ENCODE measurements at places on chromosomes 16 and 17. TPM values are rescaled to one million over a fixed set of nuclear protein-coding genes. Genes with fewer than 3 reads are reported as not detected.
A peak's percentile ranks its signal among the peaks of the same experiment; 100 is the strongest.

GRCh38 chr17:927611-928461, 51.7 kb downstream of the NXN start:
- DNase-seq = peak; percentile 98

GRCh38 chr17:36544044-36544306, 744 bp upstream of the GGNBP2 start:
- DNase-seq = peak; percentile 60

DNA sequence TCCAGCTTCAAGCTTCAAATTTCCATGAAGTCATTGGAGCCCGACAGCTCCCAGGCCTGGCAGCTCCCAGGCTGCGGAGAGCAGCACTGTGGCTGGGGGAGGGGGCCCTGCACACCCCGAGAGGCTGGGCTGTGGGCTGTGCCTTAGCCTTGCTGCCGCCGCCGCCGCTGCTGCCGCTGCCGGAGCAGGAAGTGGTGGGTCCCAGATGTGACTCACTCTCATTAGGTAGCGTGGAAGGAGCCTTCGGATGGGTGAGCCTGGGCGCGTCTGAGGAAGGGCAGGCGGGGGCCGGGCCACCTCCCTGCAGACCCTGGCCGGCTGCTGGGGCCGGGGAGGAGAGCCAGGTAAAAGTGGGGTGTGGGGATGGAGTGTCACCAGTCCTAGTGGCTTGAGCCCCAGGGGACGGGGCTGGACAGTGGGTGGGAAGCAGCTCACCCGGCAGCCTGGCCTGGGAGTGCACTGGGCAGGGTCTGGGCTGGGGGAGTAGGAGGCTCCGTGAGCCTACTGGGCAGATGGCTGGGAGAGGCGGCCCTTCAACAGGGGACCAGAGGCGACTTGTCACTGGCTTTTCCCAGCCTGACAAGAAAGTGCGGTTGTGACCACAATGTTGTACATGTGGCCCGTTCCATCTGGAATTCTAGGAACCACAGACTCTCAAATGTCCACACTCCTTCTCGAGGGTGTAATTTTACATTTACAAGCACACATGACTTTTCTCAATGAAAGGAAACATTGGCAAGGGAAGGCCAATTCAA, at the start of gene ADCY7:
TSS of gene ADCY7 (plus strand) at position 215 of the 755 bp plus-strand sequence. CDS start 21,629 bp downstream, outside the sequence.
- peak; percentile 71 for DNase-seq

DNA sequence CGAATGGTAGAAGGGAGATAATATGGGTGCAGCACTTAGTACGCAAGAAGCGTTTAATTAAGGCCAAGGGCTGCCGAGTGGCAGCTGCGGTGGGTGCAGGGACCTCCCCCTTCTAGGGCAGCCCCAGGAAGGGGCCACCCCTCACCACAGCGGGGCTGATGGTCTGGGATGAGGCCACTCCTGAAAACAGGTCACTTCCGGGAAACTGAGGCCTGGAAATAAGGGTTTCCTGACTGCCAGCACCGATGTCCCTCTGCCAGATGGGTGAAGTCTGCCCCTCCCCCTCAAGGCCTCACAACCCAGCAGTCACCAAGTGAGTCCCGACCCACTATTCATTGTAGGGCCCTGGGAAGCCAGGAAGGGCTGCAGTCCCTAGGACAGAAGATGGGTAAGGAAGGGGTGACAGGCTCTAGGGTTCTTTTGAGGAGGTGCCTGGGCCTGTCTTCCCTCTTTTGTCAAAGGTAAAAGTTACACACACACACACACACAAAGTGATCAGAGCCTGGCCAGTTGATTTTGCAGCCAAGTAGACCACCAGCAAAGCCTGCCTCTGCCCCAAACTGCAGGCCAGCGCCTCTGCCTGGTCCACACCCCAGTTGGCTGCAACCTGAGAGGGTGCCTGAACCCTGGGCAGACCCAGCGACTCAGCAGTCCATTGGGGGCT, 12.5 kb downstream of the SREBF1 start:
- DNase-seq = no peak

DNA sequence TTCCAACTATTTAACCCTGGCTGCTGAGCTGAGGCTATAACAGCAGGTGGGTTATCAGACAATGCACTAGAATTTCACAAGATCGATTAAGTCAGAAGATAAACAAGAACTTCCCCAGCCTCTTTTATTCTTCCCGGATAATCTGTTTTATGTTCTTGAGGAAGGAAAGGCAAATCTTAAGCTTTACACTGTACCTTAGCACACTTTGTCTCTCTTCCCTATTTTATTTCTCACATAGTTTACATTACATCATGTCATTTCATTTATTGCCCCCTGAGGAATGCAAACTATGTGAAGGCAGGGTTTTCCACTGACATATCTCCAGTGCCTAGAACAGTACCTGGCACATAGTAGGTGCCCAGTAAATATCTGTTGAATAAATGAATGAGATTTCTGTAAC, 139.6 kb downstream of the SKAP1 start:
- no peak for DNase-seq

DNA sequence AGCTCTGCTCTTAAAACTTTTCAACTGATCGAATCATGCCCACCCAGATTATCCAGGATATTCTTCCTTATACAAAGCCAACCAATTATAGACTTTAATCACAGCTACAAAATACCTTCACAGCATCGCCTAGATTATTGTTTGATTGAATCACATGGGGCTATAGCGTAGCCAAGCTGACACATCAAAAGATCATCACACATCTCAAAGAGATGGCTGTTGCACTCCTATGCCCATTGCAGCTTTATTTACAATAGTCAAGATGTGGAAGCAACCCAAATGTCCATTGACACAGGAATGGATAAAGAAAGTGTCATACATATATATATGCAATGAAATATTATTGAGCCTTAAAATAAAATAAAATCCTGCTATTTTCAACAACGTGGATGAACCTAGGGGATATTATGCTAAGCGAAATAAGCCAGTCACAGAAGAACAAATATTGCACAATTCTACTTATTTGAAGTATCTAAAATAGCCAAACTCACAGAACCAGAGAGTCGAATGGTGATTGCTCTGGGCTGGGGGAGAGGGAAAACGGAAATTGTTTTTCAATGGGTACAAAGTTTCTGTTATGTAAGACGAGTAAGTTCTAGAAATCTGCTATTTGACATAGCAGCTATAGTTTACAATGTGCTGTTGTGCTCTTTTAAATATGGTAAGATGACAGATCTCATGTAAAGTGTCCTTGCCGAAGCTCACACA, 60.9 kb upstream of the ERCC4 start:
- DNase-seq = no peak

DNA sequence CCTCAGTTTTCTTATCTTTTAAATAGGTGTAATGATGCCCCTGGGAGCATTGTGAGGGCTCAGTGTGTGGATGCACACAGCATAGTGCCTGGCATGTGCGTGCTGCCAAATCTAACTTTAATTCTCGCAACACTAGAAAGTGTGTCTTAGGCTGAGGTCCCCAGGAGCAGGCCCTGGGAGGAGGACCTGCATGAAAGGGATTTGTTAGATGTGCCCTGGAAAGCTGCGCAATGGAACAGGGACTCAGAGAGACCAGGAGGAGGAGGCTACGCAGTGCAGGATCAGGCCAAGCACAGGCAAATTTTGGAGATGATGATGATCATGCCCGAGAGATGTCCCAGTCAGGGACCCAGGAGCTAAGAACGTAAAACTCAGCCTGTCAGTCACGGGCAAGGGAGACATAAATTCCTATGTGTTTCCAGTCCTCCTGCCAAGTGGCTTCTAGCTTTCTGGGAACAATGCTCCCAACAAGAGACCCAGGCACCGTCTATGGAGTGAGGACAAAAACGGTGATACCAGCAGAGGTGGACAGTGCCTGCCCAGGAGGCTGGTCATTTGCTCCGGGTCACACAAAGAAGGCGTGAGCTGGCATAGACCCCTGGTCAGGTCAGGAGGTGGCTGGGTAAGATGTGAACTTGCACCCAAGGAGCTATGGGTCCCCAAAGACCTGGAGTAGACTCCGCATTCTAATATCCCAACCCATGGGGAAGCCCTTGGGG, 352.2 kb upstream of the TNRC6C start:
- DNase-seq = no peak

GRCh38 chr17:19014628-19015215, 10.2 kb upstream of the FAM83G start:
- no peak for DNase-seq

DNA sequence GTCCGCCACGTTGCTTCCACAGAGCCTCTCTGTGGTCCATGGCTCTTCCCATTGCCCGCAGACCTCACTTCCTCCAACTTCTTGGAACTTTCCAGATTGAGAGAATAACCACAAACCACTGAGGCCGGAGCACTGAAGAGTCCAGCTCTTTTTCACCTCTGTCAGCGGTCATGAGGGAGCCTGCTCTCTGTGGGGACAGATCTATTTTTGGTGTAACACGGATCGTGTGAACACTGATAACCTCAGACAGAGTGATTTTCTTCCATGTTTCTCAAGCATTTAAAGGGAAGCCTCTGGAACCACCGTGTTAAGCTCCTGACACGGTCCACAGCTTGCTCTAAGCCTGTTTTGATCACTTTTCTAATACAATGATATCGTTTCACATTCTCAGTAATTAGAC, 49.7 kb downstream of the NTN1 start:
- DNase-seq = no peak

- DNase-seq = peak; percentile 55
Measured at GRCh38 chr16:21950782-21951521, 2.2 kb upstream of the UQCRC2 start.

GRCh38 chr17:20149251-20149650, 140.1 kb downstream of the SPECC1 start:
- no peak for DNase-seq

- no peak for DNase-seq
Measured at GRCh38 chr16:12336141-12336540, 359.6 kb downstream of the SNX29 start.

- no peak for DNase-seq
Measured at GRCh38 chr16:23280483-23280967, 21.6 kb upstream of the SCNN1B start.

Gene GNAO1
- not detected for total RNA-seq

Gene HCRT
- not detected for total RNA-seq

Gene CES5A
- not detected for total RNA-seq

All from fibroblast of the aortic adventitia (primary cell).